SW480 (cell line): ENCODE measurements at places on chromosomes 7 and 10.
A peak's percentile ranks its signal among the peaks of the same experiment; 100 is the strongest.

DNA sequence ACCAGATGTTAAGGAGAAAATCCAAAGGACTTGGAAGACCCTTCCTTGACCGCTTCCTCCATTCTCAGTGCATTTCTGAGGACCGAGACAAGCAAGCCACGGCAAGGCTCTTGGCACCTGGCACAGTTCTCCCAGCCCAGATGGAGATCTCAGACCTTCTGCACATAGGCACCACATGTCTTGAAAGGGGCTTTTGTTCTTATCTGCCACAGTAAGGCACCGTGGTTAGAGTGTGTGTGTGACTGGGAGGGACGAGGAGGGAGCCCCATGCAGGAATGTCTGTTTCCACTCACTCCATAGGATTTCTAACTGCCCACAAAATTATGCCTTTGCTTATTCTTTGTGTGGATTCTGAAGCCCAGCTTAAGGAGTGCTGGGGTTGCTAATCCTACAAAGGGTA lies 10.3 kb upstream of the WDR86 start:
- DNase-seq, result peak; percentile 40

DNA sequence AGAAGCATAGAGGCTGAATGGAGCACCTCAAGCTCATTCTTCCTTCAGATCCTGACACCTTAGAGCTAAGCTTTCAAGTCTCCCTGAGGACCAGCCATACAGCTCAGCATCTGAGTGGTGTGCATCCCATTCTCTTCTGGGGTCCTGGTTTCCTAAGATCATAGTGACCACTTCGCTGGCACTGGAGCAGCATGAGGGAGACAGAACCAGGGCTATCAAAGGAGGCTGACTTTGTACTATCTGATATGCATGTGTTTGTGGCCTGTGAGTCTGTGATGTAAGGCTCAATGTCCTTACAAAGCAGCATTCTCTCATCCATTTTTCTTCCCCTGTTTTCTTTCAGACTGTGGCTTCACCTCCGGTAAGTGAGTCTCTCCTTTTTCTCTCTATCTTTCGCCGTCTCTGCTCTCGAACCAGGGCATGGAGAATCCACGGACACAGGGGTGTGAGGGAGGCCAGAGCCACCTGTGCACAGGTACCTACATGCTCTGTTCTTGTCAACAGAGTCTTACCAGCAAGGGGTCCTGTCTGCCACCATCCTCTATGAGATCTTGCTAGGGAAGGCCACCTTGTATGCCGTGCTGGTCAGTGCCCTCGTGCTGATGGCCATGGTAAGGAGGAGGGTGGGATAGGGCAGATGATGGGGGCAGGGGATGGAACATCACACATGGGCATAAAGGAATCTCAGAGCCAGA lies 31.0 kb downstream of the PRSS2 start:
- no peak for DNase-seq

DNA sequence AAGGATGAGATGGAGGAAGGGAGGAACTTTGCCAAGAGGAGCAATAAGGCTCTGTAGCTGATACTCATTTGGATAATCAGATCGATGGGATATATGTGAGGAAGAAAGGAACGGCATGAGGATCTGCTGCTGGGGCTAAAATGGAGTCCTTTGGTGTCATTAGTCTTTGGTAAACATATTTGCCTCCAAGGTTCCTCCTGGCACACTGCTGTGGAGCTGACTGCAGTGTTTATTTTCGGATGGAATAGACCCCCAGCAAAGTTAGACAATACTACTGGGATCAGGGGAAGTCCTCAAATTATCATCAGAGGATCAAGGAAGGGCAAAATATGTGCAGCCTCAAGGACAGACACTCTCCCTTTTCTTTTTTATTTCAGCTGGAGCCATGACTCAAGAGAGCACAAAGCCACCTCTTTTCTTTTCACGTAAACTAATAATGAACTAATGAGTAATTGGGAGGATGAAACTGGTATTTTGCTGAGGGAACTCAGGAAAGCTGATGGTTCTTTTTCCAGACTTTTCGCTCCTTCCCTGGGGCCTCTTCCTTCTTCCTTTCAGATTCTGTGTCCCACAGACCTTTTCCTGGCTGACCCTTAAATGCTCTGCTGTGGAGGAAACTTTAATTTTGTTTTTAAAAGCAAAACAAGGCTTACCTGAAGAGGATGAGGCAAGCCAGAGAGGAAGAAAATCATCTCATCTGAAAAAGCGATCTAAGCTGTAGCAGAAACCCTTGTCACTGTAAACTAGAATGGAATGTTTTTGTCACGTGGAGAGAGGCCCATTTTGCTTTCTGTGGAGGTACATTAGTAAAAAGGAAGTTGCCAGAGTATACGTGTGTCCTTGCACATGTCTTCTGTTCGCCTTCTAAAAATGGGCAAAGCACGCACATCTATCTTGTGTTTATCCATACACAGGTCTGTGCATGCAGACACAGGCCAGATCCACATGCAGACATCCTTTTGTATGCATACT lies 33.3 kb downstream of the LRMDA start:
- DNase-seq, result no peak

GRCh38 chr10:72227826-72228225 lies 11.8 kb upstream of the ASCC1 start:
- DNase-seq, result no peak

GRCh38 chr10:76149182-76149581 lies 717.8 kb downstream of the LRMDA start:
- no peak for DNase-seq

DNA sequence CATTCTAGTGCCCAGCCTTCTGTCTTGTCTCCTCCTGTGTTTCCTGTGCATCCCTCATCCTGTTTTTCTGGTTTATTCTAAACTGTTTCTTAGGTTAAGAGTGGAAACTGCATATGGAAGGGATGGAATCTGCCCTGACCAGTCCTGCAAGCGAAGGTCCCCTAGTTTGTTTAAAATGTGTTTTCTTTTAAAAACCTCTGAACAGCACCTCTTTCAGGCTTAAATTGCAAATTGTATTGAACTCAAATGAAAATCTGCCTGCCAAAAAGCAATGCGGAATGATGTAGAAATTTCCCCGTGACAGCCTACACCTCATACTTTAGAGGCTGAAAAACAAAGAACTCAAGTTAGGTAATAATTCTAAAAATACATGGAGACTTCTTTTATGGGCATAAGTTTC lies 222.8 kb upstream of the IMMP2L start:
- DNase-seq, result no peak

GRCh38 chr7:30162622-30163124 lies 27.9 kb downstream of the MTURN start:
- peak; percentile 93 for DNase-seq

- DNase-seq, result no peak
Observed at GRCh38 chr7:131529179-131529578, 27.2 kb downstream of the PODXL start.

- DNase-seq, result no peak
Observed at GRCh38 chr10:43102063-43102828, 25.4 kb downstream of the RET start.

- DNase-seq, result no peak
Observed at GRCh38 chr10:34719328-34719727, 95.8 kb downstream of the PARD3 start.

DNA sequence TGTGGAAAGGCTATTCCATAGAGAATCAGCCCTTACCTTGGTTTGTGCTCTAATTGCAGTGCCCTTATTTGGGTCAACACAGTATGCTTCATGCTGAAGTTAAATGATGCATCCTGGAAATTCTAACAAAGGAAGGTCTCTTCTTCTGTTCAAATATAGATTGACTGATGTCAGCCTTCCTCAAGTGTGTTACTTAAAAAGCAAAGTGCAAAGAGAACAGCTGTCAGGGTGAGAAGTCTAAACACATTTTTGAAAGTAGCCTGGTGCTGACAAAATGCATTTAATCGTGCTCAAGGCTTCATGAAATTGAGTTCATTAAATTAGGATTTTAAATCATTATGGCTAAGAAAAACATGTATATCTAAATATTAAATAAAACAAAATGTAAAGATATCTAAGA lies 19.5 kb downstream of the AGR2 start:
- no peak for DNase-seq

- peak; percentile 44 for DNase-seq
Observed at GRCh38 chr7:30595436-30596013, 847 bp downstream of the GARS1 start.

GRCh38 chr10:8889538-8889937 lies 835.0 kb downstream of the GATA3 start:
- DNase-seq, result no peak

DNA sequence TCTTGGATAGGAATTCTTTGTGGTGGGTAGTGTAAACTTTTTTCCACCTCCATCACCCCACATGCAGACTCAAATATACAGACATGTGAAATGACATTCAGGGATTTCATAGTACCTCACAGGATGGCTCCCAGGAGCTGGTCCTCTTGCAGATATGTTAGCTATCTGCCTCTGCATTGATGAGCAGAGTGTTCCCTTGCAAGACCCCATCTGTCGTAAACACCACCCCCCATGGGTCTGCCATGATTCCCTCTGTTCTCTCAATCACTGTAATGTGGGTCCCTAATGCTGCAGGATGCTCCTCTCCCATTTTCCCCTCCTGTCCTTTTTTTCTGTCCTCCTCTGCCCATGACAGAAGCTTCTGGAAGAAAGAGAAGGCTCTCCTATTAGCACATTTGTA lies 391.2 kb upstream of the PODXL start:
- no peak for DNase-seq

- no peak for DNase-seq
Observed at GRCh38 chr10:86055928-86056327, 310.7 kb downstream of the GRID1 start.

GRCh38 chr7:117673367-117673766 lies 193.5 kb downstream of the CFTR start:
- DNase-seq, result no peak

- DNase-seq, result no peak
Observed at GRCh38 chr7:69922026-69922803, 323.9 kb downstream of the AUTS2 start.

GRCh38 chr7:50721160-50721559 lies 61.5 kb downstream of the GRB10 start:
- DNase-seq, result no peak

GRCh38 chr10:104608091-104608828 lies 32.8 kb upstream of the SORCS3 start:
- no peak for DNase-seq

DNA sequence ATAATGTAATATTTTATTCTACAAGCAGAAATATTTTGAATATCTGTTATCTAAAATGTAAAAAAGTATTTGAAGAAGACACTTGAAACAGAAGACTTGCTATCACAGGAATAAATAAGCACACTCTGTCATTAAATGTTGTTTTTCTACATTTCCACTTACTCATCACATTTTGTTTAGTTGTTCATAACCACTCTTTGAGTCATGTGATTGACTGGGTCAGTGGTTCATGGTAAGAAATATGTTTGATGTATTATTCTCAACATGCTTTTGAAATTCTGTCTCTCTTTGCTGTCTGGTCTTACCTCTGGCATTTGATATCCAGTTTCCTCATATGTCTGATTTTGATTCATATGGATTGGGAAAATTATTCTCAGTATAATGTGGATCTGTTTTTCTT lies 171.8 kb downstream of the SUGCT start:
- DNase-seq, result no peak

DNA sequence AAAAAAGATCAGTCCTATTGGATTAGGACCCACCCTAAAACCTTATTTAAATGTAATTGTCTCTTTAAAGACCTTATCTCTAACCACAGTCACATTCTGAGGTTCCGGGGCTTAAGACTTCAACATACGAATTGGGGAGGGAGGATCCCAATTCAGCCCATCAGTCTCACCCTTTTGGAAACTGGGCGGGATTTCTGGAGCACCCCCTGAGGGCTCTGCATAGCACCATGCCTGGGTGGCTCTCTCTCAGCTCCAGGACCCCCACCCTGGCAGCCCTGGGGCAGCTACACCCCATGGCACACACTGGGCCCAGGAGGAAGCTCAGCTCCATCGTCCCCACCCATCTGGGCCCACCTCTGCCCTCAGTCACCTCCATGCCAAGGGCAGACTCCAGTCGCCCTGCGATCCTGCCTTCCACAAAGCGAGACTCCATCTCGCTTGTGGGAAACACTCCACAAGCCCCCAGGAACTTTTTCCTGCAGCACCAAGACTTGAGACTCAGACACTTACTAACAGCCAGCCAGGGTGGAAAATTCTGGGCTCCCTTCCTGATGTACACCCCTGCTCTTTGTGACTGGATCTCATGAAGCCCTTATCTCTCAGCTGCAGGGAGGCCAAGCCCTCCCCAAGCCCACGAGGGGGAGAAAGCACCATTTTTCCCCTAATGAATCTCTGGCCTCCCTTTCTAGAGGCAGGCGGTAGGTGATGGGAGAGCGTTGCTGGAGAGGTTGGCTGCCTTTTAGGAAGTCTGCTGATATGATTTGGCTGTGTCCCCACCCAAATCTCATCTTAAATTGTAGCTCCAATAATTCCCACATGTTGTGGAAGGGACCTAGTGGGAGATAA lies 90.8 kb upstream of the KDM7A start:
- DNase-seq, result no peak
